ENCODE measurements at places on chromosomes 11 and 22.

DNA sequence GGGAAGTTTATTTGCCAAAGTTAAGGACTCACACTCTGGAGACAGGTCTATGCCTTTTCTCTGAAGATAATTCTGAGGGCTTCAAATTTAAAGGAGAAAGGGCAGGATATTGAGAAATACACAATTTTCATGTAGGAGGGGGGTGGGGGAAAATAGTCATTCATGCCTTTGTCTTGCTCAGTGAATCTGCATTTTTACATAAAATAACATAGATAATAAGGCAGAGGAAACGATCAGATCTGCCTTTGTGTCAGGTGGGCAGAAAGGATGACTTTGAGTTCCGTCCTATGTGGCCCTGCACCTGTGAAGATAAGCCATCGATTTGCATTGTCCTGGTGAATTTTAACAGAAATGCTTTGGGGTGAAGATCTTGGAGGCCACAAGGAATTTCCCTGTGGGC is 76.8 kb downstream of the SC5D start:
- DNase-seq: no peak

DNA sequence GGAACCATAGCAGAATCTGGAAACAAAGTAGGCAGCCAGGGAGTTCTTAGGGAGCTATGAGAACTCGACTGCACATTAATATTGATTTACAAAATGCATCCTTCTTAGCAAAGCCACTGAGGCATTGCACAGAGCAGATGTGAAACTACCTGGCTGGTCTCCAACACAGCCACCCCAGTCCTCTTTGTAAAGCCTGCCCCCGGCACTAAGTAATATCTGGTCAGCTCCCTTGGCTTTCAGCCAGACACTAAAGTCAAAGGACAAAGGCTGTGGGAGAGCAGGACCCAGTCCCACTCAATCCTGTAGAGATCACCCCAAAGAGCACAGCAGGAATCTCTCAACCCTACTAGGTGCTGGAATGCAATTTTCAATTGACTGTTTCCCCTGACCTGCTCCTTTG is 12.8 kb downstream of the XRRA1 start:
- no peak for DNase-seq

DNA sequence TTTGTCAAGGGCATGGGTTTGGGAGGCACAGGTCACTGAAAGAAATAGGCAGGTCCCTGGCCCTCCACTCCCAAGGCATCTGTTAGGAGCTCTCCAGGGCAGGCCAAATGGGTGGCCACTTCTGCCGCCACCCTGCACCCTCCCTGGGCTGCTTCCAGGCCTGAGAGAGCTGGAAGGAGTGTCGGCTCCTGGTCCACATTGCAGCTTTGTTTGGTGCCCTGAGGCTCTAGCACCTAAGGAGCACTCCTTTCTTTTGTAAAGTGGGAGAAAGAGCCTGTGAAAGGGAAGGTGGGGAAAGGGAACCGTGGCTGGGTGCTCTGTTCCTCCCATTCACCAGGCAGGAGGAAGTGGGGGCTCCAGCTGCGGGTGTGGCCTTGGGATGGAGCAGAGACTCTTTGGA is 12.3 kb upstream of the FGF4 start:
- no peak for DNase-seq

GRCh38 chr11:112540261-112540660 is 279.6 kb upstream of the PLET1 start:
- DNase-seq: no peak

- no peak for DNase-seq
These were observed 77.9 kb downstream of the PIWIL3 start for GRCh38 chr22:24696551-24697001.

DNA sequence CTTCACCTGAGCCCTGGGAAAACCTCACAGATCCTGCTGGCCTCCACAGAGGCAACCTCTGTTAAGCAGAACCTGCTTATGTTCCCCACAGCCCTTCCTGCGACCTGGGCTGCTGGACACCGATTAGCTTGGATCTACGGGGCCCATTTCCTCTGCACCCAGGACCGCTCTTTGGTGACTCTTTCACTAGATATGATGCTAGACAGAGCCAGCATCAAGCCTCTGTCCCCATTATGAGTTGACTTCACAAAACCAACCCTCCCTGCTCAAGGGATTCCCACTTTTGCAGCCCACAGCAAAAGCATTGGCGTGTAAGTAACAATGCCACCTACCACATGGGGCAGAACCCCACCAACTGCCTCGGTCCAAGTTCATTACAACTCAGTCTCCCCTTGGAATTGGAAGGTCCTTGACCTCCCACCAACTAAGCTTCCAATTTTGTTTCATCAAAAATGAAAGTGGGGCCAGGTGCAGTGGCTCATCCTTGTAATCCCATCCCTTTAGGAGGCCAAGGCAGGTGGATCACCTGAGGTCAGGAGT is 15.2 kb upstream of the TMPRSS4 start:
- DNase-seq: no peak

DNA sequence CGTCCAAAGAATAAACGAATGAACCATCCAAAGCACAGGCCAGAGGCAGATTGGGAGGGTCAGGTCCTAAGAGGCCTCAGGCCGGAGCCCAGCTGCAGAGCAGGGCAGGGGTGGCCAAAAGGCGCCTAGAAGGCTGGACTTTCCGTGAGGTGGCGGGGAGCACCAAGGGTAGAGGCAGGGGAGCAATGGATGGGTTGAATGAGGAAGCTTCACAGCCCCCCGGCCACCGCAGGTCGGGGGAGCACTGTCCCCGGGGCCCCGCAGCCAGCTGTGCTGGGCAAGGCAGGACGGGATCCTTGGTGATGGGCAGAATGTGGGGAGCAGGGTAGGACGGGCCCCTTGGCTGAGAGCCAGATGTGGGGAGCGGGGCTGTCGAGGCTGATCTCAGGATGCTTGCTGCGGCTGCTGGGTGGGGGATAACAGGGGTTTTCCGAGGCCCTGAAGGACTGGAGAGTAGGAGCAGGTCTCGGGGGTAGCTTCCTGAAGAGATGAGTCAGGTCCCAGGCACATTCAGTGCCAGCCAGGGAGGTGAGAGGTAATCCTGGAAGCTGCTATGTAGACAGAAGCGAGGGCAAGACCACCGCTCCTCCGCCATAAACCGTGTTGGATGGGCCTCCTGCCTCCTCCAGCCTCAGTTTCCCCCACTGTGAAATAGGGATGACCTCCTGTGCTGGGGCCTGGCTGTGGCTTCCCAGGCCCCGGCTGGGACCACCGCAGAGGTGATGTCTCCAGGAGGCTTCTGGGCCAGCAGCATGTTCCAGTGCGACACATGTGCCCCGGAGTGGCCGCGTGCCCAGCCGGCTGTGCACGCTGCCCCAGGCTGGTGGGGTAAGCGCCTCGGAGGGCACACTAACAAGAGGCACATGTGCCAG is 34.6 kb upstream of the KCNQ1OT1 start:
- DNase-seq: no peak
